ENCODE measurements at places on chromosomes 7 and 10. TPM values are rescaled to one million over a fixed set of nuclear protein-coding genes. Genes with fewer than 3 reads are reported as not detected.
A peak's percentile ranks its signal among the peaks of the same experiment; 100 is the strongest.

GRCh38 chr10:24205821-24206220, 3.1 kb upstream of the KIAA1217 start:
- H3K27me3 ChIP-seq: no peaks in the 10 kb centered on the region
- H3K4me3 ChIP-seq: no peak overlapping the region
- no peak for DNase-seq
- no peaks in the 10 kb centered on the region for H3K36me3 ChIP-seq

- H3K36me3 ChIP-seq: no peaks in the 10 kb centered on the region
- H3K27ac ChIP-seq: no peak overlapping the region
- H3K4me3 ChIP-seq: no peak overlapping the region
- H3K4me1 ChIP-seq: no peaks in the 10 kb centered on the region
- DNase-seq: no peak
- H3K27me3 ChIP-seq: no peaks in the 10 kb centered on the region
Measured at GRCh38 chr7:127782654-127783559, 130.9 kb downstream of the SND1 start.

DNA sequence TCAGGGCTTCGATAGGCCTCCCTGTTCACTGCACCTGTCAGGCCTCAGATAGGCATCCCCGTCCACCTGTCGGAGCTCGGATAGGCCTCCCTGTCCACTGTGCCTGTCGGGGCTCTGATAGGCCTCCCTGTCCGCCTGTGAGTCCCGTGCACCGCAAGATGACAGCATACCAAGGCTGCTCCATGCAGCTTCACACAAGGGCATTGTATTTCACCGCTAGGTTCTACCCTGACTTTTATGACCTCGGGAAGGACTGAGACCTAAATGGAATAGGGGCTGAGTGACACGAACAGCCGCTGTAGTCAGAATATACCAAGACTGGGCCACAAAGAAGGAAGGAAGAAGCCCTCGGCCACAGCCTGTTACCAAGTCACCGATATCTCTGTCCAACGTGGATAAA, 271.2 kb downstream of the DIP2C start:
- H3K36me3 ChIP-seq: no peaks in the 10 kb centered on the region
- H3K4me3 ChIP-seq: no peak overlapping the region
- no peaks in the 10 kb centered on the region for H3K4me1 ChIP-seq
- no peaks in the 10 kb centered on the region for H3K27me3 ChIP-seq
- H3K27ac ChIP-seq: no peak overlapping the region

DNA sequence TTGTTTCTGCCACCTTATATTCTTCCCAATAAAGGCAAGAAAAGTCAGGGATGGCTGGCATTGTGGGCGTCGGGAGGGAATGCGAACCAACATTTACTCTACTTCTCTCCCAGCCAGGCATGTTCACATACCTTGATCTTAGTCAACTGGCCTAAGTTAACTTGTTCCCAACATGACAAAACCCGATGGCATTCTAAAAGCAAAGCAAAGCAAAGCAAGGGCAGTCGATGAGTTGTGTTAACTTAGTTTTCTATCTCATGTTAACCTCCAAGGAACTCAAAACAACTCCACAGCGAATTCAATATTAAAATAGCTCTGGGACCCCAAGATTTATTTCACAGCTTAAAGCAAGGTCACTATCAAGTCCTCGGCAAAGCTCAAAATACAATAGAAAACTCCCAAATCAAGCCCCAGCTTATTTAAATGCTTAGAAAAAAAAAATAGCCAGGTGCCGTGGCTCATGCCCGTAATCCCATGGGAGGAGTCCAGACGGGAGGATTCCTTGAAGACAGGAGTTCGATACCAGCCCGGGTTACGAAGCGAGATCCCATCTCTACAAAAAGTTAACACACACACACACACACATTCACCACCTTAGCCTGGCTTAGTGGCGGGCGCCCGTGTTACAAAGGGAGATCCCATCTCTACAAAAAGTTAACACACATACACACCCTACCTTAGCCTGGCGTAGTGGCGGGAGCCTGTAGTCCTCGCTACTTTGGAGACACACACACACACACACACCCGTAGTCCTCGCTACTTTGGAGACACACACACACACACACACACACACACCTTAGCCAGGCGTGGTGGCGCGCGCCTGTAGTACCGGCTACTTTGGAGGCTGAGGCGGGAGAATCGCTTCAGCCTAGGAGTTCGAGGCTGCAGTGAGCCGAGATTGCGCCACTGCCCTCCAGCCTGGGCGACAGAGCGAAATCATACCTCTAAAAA, 901 bp upstream of the CCNY start:
- DNase-seq: no peak
- peak overlapping the region; percentile 71 for H3K4me3 ChIP-seq
- peaks cover 9% of the 10 kb centered on the region for H3K4me1 ChIP-seq
- H3K27ac ChIP-seq: peak overlapping the region; percentile 85
- no peaks in the 10 kb centered on the region for H3K36me3 ChIP-seq

- no peak for DNase-seq
- H3K36me3 ChIP-seq: no peaks in the 10 kb centered on the region
- no peak overlapping the region for H3K27ac ChIP-seq
- no peaks in the 10 kb centered on the region for H3K27me3 ChIP-seq
- no peaks in the 10 kb centered on the region for H3K4me1 ChIP-seq
Measured at GRCh38 chr10:36173364-36173763, 531.3 kb upstream of the FZD8 start.

- H3K4me1 ChIP-seq: no peaks in the 10 kb centered on the region
- no peaks in the 10 kb centered on the region for H3K27me3 ChIP-seq
- no peak overlapping the region for H3K27ac ChIP-seq
- DNase-seq: no peak
- no peak overlapping the region for H3K4me3 ChIP-seq
Measured at GRCh38 chr7:14258441-14258840, 269.0 kb upstream of the ETV1 start.

DNA sequence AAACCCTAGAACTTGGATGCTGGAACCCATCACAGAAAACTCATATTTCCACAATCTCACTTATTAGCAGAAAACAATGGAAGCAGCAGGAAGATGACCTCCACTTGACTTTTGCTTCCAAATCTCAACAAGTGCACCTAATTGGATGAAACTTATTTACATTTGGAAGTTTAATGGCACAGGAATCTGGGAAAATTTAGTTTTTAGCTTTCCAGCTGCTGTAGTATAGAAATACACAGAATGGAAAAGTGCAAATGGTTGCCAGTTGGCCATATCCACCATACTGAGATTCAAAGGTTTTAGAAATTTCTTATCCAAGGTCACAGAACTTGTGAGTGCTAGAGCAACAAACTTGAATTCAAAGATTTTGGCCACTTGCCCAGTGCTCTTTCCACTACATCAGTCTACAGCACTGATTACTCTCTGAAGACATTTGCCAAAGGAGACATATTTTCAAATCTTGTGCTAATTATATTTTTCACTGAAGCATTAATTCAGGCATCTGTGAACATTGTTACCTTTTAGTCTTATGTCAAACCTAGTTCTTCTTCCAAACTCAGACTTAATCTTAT, 9.3 kb upstream of the AHR start:
- no peaks in the 10 kb centered on the region for H3K27me3 ChIP-seq
- no peak overlapping the region for H3K4me3 ChIP-seq
- H3K36me3 ChIP-seq: no peaks in the 10 kb centered on the region
- no peak overlapping the region for H3K27ac ChIP-seq
- DNase-seq: no peak

GRCh38 chr10:48777110-48777509, 92.4 kb downstream of the WDFY4 start:
- no peak overlapping the region for H3K27ac ChIP-seq
- no peaks in the 10 kb centered on the region for H3K36me3 ChIP-seq
- no peaks in the 10 kb centered on the region for H3K4me1 ChIP-seq
- no peak overlapping the region for H3K4me3 ChIP-seq

GRCh38 chr10:112851588-112852211, 98.3 kb upstream of the TCF7L2 start:
- no peaks in the 10 kb centered on the region for H3K4me1 ChIP-seq
- no peaks in the 10 kb centered on the region for H3K27me3 ChIP-seq
- H3K36me3 ChIP-seq: no peaks in the 10 kb centered on the region
- H3K27ac ChIP-seq: no peak overlapping the region
- DNase-seq: no peak
- no peak overlapping the region for H3K4me3 ChIP-seq

DNA sequence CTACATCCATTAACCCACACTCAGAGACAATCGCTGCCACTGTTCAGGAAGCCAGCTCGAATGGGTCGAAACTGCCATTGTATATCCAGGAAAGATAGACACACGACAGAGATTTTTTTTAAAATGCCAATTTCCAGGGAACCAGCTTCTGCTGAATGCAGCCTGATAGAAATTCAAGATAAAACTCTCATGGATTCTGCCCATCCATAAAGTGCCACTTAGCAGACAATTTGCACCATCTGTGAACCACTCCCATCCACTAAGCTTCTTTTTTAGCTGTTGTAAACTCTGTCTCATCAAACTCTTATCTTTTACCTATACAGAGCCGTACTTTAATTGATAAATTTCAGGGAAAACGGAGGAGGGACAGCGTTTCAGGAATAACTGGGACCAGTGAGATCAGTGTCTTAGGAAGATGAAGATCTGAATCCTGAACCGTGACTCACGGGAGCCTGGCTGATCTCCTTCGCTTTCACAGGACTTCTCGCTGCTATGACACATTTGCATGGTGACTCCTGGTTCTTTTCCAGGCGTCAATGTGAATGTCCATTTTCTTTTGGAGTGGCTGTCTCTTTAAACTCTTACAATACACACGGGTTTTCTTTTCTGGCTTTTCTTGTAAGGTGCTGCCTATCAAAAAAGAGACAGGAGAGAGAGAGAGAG, 103.4 kb downstream of the FAM204A start:
- H3K4me3 ChIP-seq: no peak overlapping the region
- peak; percentile 49 for DNase-seq
- H3K36me3 ChIP-seq: no peaks in the 10 kb centered on the region
- no peaks in the 10 kb centered on the region for H3K27me3 ChIP-seq
- peak overlapping the region; percentile 41 for H3K27ac ChIP-seq

- H3K4me3 ChIP-seq: no peak overlapping the region
- H3K27me3 ChIP-seq: no peaks in the 10 kb centered on the region
- no peaks in the 10 kb centered on the region for H3K36me3 ChIP-seq
- DNase-seq: no peak
- no peaks in the 10 kb centered on the region for H3K4me1 ChIP-seq
Measured at GRCh38 chr7:115976651-115977050, 53.9 kb downstream of the TFEC start.

GRCh38 chr7:82017334-82017943, 247.6 kb upstream of the HGF start:
- H3K27me3 ChIP-seq: no peaks in the 10 kb centered on the region
- H3K36me3 ChIP-seq: no peaks in the 10 kb centered on the region
- no peak overlapping the region for H3K4me3 ChIP-seq
- no peak overlapping the region for H3K27ac ChIP-seq
- no peak for DNase-seq
- H3K4me1 ChIP-seq: no peaks in the 10 kb centered on the region

GRCh38 chr7:132488634-132489302, 87.5 kb downstream of the PLXNA4 start:
- no peaks in the 10 kb centered on the region for H3K36me3 ChIP-seq
- no peaks in the 10 kb centered on the region for H3K4me1 ChIP-seq
- H3K4me3 ChIP-seq: no peak overlapping the region
- H3K27me3 ChIP-seq: no peaks in the 10 kb centered on the region
- DNase-seq: no peak
- no peak overlapping the region for H3K27ac ChIP-seq

GRCh38 chr7:110786328-110786965, 304.5 kb upstream of the LRRN3 start:
- no peak for DNase-seq
- H3K4me3 ChIP-seq: no peak overlapping the region
- no peaks in the 10 kb centered on the region for H3K36me3 ChIP-seq
- no peaks in the 10 kb centered on the region for H3K4me1 ChIP-seq
- no peaks in the 10 kb centered on the region for H3K27me3 ChIP-seq

DNA sequence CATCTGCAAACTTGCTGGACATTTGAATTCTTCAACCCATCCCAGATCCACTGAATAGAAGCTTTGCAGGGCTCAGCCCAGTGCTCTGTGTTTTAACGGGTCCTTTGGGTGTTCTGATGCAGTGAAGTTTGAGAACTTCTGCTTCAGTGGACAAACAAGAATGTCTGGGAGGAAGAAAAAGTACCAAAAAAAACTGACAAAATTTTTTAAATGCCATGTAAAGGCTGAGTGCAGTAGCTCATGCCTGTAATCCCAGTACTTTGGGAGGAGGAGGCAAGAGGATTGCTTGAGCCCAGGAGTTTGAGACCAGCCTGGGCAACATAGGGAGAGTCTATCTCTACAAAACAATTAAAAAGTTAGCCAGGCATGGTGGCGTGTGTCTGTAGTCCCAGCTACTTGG, 51.8 kb upstream of the FRMD4A start:
- H3K36me3 ChIP-seq: no peaks in the 10 kb centered on the region
- no peak overlapping the region for H3K27ac ChIP-seq
- no peaks in the 10 kb centered on the region for H3K4me1 ChIP-seq

ATG9B gene
- 0.55 TPM for total RNA-seq

JMJD1C gene
- 330 TPM for total RNA-seq

OR2A25 gene
- total RNA-seq: not detected

CDHR1 gene
- under 0.01 TPM for total RNA-seq

TRIL gene
- 12.8 TPM for total RNA-seq
